ENCODE measurements at places on chromosomes 6 and 20.

- no peak for DNase-seq
Observed at GRCh38 chr6:1479095-1479494, 89.7 kb downstream of the FOXF2 start.

DNA sequence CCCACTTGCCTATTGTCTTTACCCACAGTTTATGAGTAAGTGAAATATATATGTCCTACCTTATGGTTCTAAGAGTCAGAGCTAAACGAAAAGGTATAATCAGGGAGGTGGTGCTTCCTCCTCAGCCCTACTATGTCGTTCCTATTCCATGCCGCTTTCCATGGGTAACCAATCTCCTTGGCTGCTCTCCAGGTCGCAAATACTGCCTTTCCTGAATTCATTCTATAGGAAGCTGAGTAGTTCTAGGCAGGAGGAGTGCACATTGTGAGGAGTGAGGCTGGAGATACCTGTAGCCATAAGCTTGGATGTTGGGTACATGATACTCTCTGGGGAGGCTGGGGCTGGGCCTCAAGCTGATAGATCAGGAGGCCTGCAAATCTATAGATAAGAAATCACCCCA lies 5.8 kb downstream of the IL20RA start:
- DNase-seq, result no peak

DNA sequence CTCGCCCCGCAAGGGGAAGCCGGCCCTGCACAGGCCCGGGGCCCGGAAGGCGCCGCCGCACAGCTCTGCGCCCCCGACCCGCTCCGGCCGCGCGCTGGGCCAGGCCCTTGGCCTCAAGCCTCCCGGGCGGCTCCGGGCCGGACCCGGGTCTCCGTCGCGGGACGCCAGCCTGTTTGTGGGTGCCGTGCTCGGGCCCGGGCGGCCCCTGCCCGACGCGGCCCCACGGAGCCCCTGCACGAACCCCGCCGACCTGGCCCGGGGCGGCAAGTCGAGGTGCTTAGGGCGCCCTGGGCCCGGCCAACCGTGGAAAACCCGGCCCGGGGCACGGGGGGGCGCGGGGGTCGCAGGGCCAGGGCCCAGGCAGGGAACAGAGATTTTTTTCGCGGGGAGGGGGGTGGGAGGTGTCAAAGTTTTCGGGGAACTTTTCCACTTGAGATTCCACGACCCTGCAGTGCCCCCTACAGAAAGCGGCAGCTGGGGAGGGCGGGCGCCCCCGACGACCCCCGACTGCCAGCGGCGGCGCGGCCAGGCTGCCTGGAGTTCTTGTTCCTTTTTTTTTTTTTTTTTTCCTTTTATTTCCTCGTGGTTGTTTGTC lies 805 bp upstream of the STX16 start:
- DNase-seq, result no peak

- no peak for DNase-seq
Observed at GRCh38 chr6:97322226-97322625, 39.2 kb upstream of the MMS22L start.

DNA sequence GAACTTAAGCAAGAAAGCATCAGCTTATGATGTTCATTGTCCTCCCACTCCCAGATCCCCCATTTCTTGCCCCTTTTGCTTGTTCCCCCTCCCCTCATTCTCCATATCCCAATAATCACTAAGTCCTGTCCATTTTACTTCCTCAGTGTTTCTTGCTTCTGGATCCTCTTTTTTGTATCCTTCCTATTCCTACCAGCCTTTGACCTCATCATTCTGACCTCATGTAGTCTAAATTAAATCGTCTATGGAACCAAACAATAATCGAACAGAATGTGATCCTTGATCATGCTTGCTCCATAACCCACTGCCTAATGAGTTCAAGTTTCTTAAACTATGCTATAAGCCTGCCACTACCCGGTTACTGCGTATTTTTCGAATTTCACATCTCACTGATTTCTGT lies 5.4 kb upstream of the RSPH3 start:
- DNase-seq, result no peak

DNA sequence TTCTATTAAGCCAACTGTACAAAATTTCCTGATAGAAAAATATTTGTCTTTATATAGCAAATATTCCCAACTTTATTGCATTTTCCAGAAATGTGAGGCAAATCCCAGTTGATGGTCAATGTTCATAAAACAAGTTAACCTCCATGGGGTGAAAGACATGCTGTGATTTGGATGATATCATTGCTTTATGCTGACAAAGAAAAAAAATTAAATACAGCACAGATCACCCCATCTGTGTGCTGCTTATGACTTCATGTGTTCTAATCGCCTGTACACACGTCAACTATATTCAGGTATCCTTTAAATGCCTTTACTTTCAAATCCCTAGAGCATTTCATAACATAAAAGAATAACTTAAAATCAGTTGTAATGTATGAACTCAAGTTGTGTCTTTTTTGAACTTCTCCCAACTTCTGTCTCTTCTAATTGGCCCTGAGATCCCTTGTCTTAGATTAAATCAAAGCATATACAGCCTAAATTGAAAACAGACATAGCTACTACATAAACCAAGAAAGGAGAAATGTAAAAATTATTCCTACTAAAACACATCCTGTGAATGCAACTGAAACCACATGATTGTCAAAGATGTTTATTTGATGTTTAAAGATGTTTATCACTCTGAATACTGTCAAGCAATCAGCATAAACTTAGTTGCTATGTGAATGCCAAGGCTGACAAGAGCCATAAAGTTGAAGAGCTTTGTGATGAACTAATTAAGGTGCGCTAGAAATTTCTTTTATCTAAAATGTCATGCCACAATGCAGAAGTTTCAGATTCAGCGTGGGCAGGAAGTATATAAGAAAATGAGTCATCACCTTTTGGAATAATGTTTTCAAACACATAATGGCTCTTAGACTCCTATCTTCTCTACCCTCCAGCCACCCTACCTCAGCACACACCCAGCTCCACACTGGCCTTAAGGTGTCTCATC lies 68.7 kb downstream of the FILIP1 start:
- no peak for DNase-seq

- DNase-seq, result no peak
Observed at GRCh38 chr6:20569000-20569610, 34.8 kb downstream of the CDKAL1 start.

DNA sequence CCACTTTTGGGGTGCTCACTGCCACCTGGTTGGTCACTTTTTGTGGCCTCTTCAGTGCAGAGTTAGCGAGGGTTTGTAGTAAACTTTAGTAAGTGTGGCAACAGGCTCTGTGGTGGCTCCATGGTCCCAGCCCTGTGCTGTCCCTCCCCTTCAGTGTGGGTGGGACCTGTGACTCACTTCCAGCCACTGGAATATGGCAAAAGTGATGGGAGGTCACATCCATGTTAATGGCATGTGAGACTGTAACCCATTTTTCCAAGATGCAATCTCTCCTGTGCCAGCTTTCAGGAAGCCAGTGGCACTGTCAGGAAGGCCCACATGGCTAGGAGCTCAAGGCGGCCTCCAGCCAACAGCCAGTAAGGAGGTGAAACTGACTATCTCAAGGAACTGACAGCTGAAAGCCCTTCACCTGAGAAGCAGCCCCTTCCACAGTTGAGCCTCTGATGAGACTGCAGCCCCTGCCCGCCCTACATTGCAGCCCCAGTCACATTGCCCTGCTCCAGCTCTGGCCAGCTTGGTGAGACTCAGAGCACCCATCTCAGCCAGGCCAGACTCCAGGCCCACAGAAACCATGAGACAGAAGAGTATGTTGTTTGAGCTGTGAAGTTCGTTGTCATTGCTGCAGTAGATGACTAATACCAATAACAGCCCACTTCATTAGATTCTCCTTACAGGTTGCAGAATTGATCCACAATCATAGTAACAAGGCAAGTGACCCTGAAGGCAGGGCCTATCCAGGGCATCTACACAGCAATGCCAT lies 13.1 kb upstream of the CST7 start:
- no peak for DNase-seq

- DNase-seq, result no peak
Observed at GRCh38 chr6:29667158-29667557, 10.3 kb downstream of the MOG start.

DNA sequence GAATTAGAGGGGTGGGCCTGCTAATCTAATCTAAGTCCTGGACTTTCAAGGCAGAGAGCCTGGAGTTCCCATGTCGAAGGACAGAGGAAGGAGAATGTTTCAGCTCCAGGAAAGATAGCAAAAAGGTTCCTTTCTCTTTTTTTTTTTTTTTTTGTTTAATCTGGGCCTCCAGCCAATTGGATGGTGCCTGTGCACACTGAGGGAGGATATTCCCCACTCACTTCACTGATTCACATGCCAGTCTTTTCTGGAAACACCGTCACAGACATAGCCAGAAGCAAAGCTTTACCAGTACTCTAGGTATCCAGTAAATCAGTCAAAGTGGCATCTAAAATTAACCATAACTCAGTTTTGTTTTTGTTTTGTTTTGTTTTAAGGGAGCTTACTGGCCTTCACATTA lies 721.1 kb downstream of the TENT5A start:
- no peak for DNase-seq

DNA sequence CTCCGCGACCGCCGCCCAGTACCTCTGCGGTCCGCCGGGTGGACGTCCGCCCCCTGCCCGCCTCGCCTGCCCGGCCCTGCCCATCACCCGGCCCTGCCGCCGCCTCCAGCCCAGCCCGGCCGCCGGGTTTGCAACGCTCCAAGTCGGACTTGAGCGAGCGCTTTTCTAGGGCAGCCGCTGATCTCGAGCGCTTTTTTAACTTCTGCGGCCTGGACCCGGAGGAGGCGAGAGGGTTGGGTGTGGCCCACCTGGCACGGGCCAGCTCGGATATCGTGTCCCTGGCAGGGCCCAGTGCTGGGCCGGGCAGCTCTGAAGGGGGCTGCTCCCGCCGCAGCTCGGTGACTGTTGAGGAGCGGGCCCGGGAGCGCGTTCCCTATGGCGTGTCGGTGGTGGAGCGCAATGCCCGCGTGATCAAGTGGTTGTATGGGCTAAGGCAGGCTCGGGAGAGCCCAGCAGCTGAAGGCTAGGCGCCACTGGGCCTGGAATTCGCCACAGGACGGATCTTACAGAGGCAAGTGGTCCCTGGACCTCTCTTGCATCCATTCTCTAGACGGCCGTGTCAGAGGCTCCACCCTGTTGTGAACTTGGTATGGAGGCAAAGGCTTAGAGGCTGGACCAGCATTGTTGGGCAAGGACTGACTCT lies 11.8 kb downstream of the FAM110A start:
- DNase-seq, result no peak

GRCh38 chr20:53001498-53002301 lies 29.5 kb downstream of the TSHZ2 start:
- no peak for DNase-seq

All from NB4 (cell line).